Cardiac muscle cell (in vitro differentiated cells and primary cell): ENCODE measurements at places on chromosomes 11 and 22. TPM values are rescaled to one million over a fixed set of nuclear protein-coding genes. Genes with fewer than 3 reads are reported as not detected.

The SCT gene
- total RNA-seq, result 4.3 and 4.4 TPM in 2 replicates

The SLC5A1 gene
- total RNA-seq, result 0.45 and 1.7 TPM in 2 replicates

DNA sequence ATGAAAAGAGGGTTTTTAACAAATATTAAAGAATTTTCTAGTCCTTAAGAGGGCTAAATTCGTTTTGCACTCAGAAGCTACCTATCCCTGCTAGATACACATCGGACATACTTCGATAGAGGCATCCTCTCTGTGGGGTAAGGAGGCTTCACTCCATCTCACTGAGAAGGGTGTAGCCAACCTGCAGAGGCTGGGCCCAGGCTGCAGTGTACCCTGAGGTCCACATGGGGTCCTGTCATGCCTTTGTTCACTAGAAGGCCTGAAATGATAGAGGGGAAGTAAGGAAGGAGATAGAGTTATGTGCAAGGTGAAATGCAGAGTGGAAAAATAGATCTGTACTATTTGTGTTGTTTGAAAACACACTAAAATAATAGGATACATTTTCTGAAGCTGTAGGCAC is 45.6 kb downstream of the IGSF9B start:
- H3K27ac ChIP-seq, result no peak overlapping the region
- no peak for DNase-seq
- no peaks in the 10 kb centered on the region for H3K27me3 ChIP-seq

- DNase-seq, result no peak
- no peaks in the 10 kb centered on the region for H3K27me3 ChIP-seq
- H3K36me3 ChIP-seq, result no peaks in the 10 kb centered on the region
- no peak overlapping the region for H3K27ac ChIP-seq
Observed at GRCh38 chr11:106879029-106879428, 139.2 kb downstream of the GUCY1A2 start.
